ENCODE measurements at places on chromosomes 2 and 18. TPM values are rescaled to one million over a fixed set of nuclear protein-coding genes. Genes with fewer than 3 reads are reported as not detected.

- no peak for DNase-seq
These were observed 54.7 kb downstream of the MDH1 start for GRCh38 chr2:63643486-63643885.

DNA sequence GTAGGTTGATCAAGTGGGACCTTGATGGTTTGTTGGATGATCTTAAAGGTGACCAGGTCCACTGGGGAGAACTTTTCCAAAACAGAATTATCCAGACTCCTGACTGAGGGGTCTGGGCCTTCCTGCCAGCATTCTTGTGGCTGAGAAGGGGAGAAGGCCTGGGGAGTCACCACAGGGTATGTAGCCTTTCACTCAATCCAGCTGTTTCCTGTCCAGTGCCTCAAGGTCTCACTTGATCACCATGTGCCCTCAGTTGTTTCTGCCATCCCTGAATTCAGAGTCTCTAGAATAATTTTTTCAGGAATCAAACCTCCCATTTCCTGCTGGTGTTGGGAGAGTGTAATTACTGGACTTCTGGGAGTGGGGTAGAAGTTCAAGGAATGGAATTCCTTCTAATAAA lies 54.4 kb upstream of the TANC1 start:
- no peak for DNase-seq

DNA sequence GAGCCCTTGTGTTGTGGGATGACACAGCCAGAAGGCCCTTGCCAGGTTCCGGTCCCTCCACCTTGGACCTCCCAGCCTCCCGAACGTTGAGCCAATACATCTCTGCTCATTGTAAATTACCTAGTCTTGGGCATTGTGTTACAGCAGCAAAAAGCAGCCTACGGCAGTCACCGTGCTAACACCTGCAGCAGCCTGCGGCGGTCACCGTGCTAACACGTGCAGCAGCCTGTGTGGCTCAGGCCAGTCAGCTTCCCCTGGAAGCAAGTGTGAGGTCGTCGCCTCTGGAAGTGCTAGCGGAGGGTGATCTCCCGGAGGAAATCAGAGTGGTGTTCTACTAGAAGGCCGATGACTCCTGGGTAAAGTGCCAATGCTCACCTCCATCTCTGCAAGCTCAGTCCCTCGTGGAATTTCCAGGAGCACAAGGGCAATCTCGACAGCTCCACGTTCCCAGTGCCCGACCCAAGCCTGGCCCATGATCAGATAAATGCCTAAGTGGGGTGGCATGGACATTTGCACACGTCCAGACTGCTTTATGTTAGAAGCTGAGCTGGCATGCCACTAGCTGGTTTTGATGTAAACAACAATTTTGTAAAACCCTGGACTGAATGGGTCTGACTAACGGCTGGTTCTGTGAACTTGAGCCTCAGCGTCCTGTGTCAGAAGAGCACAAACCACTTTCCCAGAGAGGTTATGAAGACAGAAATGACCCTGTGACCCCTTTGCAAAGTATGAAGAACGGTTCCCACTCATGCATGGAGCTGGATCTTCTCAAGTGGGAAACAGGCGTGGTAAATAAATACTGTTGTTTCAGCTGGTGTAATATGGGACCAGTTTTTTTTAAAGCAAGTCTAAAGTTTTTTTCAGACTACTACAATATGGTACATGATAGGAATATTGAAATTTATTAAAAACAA lies 11.4 kb upstream of the CNDP1 start:
- no peak for DNase-seq

DNA sequence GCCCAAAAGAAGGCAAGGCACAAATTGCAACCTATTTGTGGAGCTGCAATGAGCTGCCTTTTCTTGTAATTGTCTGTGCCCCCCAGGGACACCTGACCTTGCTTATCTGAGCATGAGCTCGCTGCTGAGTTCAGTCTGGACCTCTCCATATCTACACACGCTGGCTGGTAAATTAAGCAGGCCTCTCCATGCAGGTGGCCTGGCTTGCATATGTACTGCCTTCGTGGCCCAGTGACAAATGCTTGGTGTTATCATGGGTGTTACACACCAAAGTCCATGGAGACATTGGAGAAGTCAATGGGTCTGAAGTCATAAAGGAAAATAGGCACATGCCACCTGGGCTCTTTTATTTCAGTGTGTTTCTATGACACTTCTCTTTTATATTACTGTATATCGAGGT lies 121.2 kb downstream of the IRS1 start:
- no peak for DNase-seq

GRCh38 chr2:66251573-66251972 lies 183.4 kb upstream of the MEIS1 start:
- DNase-seq, result no peak

GRCh38 chr2:241935314-241935713 lies 65.8 kb downstream of the RTP5 start:
- no peak for DNase-seq

- DNase-seq, result no peak
These were observed 91.9 kb downstream of the TWIST2 start for GRCh38 chr2:238939521-238940403.

GRCh38 chr2:134117676-134118075 lies 136.2 kb upstream of the MGAT5 start:
- no peak for DNase-seq

Gene CFAP65
- not detected for total RNA-seq

- DNase-seq, result no peak
These were observed 20.1 kb upstream of the YES1 start for GRCh38 chr18:832085-832681.

All from naive thymus-derived CD8-positive, alpha-beta T cell (primary cell).